ENCODE measurements at places on chromosomes 6 and 20.

GRCh38 chr20:51028616-51029212, 5.8 kb upstream of the KCNG1 start:
- DNase-seq, result no peak

- no peak for DNase-seq
Observed at GRCh38 chr6:31574106-31575061, 981 bp upstream of the TNF start.

GRCh38 chr6:80457439-80457933, 351.0 kb downstream of the BCKDHB start:
- no peak for DNase-seq

DNA sequence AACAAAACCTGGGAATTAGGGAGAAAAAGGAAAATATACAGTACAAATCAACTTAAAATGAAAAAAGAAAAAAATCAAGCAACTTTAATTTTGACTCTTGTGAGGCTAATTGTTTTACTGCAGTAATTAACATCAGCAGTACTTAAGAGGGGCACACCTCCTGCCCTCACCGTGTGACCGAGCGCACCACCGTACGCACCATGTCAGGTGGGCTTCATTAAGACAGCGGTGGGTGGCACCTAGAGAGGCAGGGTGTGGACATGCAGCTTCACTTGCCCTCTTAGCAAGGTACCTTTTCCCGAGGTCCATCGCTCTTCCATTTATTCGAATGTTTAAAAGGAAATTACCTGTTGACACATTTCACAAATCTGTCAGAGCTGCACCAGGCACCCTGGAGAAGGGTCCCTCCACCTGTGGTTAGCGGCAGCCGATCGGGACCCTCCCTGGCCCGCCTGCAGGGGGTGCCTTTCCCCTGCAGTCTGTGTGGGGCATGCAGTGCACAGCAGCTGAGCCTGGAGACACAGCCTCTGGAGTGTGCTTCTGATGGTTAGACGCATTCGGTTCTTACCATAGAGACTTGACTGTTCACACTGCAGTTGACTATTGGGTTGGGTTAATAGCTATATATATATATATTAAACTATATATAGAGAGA, 184.1 kb downstream of the TMEM242 start:
- DNase-seq, result no peak

DNA sequence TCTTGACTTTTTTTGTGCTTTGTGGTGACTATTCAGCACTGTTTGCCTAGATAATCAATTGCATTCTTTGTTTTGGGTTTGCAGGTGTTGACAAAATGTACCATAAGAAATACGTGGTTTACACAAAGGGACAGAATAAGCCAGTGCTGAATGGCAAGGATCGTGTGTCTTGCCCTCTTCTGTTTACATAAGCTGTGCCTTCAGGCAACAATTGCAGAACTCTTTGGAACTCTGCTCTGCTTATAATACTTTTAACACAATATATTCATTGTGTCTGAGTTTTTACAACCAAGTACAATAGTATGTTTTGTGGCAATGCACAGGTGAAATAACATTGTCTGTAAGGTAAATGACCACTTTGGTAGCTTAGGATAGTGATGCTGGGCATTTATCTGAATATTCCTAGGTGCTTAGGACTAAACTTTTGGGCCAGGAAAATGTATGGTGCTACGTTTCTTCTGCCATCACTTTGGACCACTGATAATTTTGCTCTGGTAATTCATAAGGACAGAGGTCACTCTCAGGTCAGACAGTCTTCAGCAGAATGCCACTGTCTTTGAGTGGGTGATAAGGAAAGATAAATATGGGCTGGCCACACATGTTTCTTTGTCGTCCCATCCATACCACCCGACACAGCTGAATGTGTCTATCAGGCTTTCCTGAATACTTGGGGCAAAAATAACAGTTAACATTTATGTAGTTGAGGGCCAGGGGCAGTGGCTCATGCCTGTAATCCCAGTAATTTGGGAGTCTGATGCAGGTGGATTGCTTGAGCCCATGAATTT, 344.6 kb upstream of the IMPG1 start:
- no peak for DNase-seq

DNA sequence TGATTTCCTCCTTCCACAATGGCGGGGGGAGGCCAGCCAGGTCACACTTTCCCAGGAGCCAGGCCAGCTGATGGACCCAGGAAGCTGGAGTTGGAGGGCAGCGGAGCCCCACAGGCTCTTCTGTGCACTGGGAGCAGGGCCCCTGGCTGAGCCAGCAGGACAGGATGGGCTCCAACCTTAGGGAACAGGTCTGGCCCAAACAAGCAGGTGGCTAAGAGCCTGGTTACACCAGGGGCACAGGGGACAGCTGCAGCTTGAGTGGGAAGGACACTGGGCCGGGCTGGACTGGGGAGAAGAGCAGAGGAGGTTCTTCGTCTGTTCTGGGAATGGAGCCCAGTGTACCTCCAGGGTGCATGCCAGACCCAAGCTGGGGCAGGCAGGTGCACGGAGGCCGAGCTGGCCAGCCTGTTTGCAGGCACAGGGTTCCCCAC, 102.3 kb downstream of the DLL1 start:
- DNase-seq, result no peak

GRCh38 chr6:2634139-2634964, 116.4 kb downstream of the MYLK4 start:
- DNase-seq, result peak; percentile 67

- no peak for DNase-seq
Observed at GRCh38 chr20:3674995-3675900, 6.6 kb downstream of the ADAM33 start.

DNA sequence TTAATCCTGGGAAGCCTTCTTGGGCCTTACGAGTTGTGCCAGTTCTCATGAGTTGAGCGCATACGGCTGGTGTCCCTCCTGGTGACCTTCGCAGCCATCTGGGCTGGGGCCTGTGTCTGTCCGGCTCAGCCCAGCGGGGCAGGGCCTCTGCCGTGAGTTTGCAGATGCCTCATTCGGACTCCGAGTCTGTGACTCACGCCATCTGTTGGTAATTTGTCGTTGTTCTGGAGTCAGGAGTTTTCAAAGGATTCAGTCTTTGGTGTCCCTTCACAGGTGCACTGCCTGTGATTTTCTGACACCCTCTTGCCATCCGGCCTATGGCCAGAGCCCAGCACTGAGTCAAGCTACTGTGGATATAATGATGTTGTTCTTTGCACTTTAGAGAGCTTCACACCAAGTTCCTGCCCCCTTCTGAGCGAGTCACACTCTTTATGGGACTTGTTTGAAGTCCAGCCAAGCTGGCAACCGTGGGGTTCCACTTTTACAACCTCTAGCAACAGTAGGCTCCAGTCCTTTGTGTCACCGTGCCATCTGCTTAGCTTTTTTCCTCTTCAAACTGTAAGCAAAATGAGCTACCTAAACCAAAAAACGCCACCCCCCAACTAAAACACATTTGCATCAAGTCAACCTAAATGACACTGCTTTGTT, 175.6 kb downstream of the AIG1 start:
- DNase-seq, result no peak

DNA sequence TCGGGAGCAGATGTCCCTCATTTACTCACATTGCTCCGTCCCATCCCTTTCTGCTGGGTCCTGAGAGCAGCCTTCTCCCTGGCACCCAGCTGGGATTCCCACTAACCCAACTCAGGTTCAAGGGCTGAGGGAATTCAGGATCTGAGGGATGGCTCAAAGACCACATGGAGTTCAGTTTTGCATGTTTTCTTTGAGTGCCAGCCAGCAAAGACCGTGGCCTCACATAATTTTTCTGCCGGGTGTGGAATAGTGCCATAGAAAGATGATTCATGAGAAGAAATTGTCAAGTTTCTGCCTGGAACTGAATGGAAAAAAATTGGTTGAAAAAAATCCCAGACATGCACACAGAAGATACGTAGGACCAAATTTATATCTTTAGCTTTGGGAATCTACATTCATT, 168.6 kb downstream of the CD83 start:
- DNase-seq, result no peak

DNA sequence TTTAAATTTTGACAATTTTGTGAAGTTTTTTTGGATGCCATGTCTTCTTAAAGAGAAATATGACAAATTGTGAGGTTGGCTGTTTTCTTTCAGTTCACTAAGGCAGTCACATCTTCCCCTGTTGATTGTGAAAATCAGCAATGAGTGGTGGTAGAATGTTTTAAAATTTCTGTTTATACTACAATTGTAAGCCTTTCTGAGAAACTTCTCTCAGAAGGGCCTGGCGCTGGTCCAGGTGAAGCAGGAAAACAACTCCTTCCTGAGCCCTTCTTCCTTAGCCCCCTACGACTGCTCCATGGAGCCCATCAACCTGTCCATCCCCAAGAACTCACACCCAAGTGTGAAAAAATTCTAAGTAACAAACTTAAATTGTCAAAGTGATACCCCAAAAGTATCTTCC, 80.6 kb downstream of the SSR1 start:
- no peak for DNase-seq

- DNase-seq, result no peak
Observed at GRCh38 chr20:32474717-32474966, 110.5 kb downstream of the NOL4L start.

- DNase-seq, result no peak
Observed at GRCh38 chr6:16688984-16689636, 72.2 kb downstream of the ATXN1 start.

DNA sequence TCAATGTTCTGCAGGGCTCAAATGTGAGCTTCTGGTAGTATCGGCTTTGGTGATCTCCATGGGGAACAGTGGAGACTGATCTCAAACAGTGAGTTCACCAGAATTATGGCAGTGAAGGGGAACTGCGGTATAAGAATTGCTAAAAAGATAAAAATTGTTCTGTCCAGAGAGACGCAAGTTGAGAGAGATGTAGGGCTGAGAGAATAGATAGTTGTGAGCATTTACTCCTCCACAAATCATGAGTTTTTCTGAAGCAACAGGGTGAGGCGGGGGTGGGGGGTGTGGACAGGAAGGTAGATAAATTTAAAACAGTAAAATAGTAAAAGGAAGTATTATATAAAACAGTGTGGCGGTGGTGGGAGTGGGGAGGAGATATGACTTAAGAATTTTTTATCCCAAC, 98.6 kb upstream of the NEDD9 start:
- DNase-seq, result no peak

- no peak for DNase-seq
Observed at GRCh38 chr6:168691774-168692173, 250.8 kb downstream of the SMOC2 start.

DNA sequence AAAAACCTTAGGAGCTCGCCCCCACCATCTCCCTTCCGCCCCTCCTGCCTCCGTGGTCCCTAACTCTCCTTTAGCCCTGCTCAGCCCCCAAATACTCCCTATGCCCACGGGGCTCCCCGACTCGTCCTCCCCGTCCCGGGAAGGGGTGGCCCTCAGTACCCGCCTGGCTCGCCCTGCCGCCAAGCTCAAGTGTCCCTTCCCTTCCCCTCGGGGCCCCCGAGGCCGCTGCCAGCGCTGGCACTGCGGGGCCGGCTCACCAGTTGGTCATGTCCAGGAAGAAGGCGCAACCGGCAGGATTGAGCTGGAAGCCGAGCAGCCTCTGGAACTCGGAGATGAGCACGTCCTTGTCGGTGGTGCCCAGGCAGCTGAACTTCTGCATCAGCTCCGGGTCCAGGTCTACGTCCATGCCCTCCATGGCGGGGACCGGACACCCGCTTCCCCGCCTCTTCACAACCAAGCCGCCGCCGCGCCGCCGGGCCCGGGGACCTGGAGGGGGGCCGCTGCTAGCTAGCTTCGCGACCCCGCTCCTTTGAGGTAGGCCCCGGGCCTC, 303 bp downstream of the ILRUN start:
- no peak for DNase-seq

- no peak for DNase-seq
Observed at GRCh38 chr6:129853996-129854711, 7.0 kb downstream of the TMEM244 start.

- DNase-seq, result no peak
Observed at GRCh38 chr6:43851204-43851865, 81.3 kb downstream of the VEGFA start.

- DNase-seq, result no peak
Observed at GRCh38 chr20:32444474-32445220, 86.5 kb downstream of the ASXL1 start.

- no peak for DNase-seq
Observed at GRCh38 chr20:47224300-47224791, 132.2 kb downstream of the ZMYND8 start.

DNA sequence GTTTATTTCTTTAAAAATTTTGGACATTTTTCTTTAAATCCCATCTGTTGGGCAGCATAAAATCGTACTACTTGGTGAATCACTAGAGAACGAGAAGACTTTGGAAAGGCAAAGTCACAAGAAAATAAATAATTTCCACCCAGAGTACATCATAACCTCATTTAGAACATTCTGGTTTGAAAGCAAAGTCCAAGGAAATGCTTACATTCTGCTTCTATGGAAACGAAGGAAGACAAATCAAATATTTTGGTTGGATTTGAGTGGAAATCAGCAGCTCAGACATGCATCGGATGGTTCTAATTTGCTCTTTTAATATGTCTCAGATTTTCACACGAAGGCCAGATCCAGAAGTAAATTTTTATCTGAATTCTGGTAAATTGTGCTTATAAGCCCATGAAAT, 60.7 kb upstream of the LTV1 start:
- no peak for DNase-seq

DNA sequence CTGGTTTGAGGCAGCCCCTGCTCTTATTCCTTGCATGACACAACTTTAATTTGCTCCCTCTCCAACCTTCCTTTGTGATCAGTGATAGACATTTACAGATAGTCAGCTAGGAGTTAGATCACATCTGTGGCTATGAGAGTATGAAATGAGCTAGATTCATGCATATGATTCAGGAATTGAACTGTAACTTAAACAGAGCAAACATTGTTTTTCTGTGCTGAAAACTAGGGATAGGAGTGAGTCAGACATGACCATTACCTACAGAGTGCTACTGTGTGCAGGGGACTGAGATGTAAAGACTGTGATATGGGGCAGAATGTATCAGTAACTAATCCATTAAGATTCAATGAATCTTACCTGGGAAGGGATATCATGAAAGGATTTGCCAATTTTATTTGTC, 279.4 kb upstream of the SPTLC3 start:
- DNase-seq, result no peak

GRCh38 chr20:58792426-58792825, 58.3 kb downstream of the GNAS-AS1 start:
- DNase-seq, result no peak

GRCh38 chr20:22962567-22963439, 72.3 kb upstream of the SSTR4 start:
- DNase-seq, result no peak

DNA sequence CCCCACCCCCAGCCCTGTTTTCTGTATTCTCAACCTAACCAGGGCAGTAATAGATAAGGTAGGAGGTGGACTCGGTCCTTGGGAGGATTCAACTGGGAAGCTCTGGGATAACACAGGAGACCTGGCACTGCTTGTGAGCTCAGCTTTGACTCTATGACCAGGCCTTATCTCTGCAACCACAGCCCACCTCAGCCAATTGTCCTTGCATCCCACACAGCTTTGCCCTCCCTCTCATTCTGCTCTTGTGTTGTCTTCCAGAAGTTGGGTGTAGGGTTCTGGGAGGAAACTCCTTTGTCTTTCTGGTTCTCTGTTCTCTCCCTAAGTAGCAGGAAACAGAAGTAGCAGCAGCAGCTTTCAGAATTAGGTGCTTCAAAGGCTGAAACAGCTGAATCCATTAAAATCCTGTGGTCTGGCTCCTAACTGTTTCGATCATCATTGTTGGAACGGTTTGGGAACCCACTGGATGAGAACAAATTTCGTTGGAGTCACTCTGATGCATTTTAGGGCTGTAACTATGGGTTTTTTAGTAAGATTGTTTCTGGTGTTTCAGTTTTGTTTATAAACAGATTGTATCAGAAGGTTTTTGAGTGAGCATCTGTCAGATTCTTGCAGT, 32.4 kb upstream of the SNX9 start:
- no peak for DNase-seq

All from activated effector memory CD4-positive, alpha-beta T cell treated with Interleukin-2 at 50 U/mL for 16 hours (primary cell).